SJCRH30 (cell line): ENCODE measurements at places on chromosomes 12 and 14. TPM values are rescaled to one million over a fixed set of nuclear protein-coding genes. Genes with fewer than 3 reads are reported as not detected.

DNA sequence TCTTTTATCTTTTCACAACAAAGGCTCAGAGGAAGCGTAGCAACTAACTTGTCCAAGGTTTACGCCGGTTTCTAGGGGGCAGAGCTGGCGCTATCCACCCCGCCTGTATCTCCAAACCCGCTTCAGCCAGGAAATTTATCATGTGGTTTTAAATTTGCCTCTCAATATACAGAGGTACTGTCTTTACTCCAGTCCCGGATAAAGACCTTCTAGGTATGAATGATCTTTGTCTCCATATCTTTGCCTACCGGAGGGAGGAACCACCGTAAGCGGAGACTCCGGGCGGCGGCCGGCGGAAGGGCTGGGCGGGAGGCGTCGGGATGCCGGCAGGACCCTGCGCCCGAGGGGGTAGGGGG, 693 bp upstream of the RIMKLB start:
- no peak for DNase-seq

GRCh38 chr12:70553391-70553859, 83.8 kb downstream of the PTPRB start:
- no peak for DNase-seq

- no peak for DNase-seq
Measured at GRCh38 chr12:128755566-128755965, 68.2 kb downstream of the SLC15A4 start.

DNA sequence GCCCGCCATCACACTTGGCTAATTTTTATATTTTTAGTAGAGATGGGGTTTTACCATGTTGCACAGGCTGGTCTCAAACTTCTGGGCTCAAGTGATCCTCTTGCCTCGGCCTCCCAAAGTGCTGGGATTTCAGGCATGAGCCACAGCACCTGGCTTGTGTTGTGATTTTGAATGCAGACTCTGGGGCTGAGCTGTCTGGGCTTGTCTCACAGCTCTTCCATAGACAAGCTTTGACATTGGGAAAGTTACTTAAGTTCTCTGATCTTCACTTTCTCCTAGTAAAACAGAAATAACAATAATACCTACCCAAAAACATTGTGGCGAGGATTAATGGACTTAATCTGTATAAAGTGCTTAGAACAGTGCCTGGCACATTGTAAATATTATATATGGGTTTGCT, 36.0 kb downstream of the TMBIM6 start:
- DNase-seq: no peak

GRCh38 chr12:12736759-12737676, 19.9 kb downstream of the CDKN1B start:
- DNase-seq: no peak

GRCh38 chr12:92726850-92727249, 24.1 kb downstream of the PLEKHG7 start:
- DNase-seq: no peak

- no peak for DNase-seq
Measured at GRCh38 chr12:131026754-131027153, 73.0 kb downstream of the ADGRD1 start.

DNA sequence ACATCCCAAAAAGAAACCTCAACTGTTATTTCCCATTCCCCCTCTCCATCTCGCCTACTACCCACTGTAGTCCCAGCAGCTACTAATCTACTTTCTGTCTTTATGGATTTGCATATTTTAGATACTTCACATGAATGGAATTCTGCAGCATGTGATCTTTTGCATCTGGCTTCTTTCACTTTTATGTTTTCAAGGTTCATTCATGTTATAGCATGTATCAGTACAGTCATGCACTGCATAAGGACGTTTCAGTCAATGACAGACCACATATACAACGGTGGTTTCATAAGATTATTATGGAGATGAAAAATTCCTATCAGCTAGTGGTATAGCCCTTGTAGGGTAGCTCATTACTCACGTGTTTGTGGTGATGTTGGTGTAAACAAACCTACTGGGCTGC, 24.5 kb downstream of the PCNX4 start:
- DNase-seq: no peak

DNA sequence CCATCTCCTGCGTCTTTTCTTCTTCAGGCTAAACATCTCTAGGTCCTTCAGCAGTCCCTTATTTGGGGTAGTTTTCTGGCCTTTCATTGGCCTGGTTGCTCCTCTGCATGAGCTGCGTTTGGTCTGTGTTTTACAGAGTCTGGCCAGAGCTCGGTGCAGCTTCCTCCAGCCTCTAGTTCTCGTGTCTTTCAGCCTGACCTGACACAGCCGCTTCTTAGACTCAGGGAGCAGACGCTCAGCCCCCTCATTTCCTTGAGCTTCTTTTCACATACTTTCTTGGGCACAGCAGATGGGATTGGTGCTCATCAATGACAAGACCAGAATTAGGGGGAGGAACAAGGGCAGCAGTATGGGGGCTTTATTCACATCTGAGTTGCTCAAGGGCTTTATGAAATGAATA, 13.6 kb upstream of the GSG1 start:
- DNase-seq: no peak

- DNase-seq: no peak
Measured at GRCh38 chr12:82366197-82366596, 7.9 kb downstream of the METTL25 start.

GRCh38 chr14:99265571-99265970, 6.4 kb downstream of the BCL11B start:
- no peak for DNase-seq

- no peak for DNase-seq
Measured at GRCh38 chr12:123655420-123655819, 15.5 kb upstream of the TCTN2 start.

DNA sequence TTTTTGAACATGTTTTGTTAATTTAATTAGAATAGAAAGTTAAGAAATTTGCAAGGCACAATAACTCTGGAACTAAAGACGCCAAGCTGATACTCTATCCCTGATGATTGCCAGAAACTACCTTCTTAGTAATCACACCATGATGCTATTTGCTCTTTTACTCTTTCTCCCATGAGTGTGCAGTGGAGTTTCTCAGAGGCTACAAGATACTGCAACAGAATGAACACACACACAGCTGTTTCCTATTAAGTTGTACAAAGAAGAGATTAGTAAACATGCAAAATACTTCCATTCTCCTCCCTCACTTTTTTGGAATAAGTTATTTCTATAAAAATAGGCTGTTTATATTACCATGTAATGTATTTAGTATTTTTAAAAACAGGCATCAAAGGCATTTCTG, 1367.5 kb downstream of the AACS start:
- DNase-seq: no peak

GRCh38 chr12:10722502-10722904, 620 bp downstream of the YBX3 start:
- no peak for DNase-seq

DNA sequence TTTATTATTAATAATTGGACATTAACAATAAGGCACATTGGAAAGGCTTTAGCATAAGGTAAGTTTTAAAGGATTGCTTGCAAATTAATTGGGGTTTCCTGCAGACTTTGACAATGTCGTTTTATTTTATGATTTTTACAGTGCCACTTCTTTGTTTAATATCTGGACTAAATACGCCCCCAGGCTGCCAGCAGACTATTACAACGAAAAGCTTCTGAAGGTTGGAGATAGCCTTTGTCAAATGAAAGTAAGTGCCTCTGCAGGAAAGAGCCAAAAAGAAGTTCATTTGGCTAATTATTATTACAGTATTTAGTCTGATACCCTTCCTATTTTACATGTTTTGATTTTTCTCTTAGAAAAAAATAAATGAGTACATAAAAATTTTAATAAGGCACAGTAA, 11.3 kb downstream of the CFAP54 start:
- no peak for DNase-seq

The FBXO21 gene
- 54.1 and 68.9 TPM in 2 replicates for total RNA-seq

The ACSM4 gene
- not detected in 2 replicates for total RNA-seq
